ENCODE measurements at places on chromosomes 2 and 18.
A peak's percentile ranks its signal among the peaks of the same experiment; 100 is the strongest.

DNA sequence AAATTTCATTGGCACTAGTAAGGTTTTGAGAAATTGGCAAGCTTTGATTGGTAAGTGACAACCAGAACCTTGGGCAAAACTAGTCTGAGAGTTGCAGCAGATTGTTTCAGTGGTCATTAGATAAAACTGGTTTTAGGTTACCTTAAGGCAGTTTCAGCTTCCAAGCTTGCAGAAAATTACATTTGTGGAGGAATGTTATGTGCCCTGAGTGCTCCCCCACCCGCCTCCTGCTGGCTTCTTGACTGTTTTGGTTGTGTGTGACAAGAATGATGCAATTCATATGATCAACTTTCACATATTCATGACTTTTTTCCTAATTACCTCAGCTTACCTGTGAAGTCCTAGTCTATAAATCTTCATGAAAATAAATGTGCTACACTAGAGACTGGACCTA lies 599.5 kb upstream of the ZNF804A start:
- DNase-seq, result no peak

DNA sequence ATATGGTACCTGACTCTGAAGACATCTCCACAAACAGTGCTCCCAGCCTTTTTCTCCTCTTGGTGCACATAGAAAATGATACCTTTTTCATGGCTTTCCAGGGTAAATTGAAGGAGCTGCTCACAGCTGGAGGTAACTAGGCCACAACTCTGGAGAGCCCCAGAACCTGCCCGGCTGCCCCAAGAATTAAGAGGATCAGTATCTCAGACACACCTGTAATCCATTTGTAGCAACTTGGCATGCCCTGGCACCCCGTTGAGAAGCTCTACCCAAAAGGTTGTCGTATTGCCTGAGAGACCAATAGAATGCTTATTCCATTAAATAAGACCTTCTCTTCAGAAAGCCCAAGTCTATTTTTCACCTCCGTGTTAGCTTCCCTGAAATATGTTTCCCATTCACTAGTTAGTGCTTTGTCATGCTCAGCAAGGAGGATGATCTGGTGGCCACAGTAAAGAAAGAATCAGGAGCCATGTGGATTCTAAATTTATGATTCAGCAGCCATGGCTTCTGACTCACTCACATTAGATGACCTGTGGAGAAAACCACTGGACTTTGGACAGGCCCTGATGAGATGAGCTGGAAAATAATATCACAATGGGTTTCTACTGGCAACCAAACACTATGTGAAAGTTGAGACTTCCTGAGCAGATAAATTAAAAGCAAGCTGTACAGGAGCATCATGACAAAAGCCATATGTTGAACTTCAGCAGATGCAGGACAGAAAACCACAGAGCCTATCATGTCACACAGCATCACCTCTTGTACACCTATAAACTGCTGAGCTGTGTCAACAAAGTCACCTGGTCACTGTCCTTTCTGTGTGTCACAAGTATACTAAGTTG lies 253.3 kb upstream of the OSR1 start:
- DNase-seq, result no peak

DNA sequence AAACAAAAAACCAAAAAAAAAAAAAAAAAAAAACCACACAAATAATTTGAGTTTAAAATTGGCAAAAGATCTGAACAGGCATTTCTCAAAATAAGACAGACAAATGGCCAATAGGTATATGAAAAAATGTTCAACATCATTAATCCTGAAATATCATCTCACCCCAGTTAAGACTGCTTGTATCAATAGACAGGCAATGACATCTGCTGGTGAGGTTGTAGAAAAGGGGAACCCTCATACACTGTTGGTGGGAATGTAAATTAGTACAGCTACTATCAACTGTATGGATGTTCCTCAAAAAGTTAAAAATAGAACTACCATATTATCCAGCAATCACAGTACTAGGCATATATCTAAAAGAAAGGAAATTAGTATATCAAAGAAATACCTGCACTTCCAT lies 523.1 kb downstream of the XIRP2 start:
- no peak for DNase-seq

DNA sequence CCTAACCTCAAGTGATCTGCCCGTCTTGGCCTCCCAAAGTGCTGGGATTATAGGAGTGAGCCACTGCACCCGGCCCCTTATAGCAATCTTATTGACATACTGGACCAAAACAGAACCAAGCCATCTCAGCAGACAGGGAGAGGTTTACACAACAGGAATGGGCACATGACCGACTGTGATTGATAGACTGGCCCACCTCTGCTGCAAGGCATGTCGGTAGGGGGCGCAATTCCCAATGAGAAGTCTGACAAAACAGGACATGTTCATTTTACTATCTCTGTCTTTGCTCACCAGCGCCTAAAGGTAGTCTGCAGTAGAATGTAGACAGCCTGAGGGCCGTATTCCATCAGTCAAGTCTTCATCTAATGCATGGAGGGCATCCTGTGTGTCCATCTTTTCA lies 2.0 kb downstream of the LYPD6B start:
- peak; percentile 52 for DNase-seq

- no peak for DNase-seq
Observed at GRCh38 chr2:207472343-207473048, 57.3 kb upstream of the CREB1 start.

- DNase-seq, result no peak
Observed at GRCh38 chr2:68093634-68094033, 30.8 kb upstream of the C1D start.

DNA sequence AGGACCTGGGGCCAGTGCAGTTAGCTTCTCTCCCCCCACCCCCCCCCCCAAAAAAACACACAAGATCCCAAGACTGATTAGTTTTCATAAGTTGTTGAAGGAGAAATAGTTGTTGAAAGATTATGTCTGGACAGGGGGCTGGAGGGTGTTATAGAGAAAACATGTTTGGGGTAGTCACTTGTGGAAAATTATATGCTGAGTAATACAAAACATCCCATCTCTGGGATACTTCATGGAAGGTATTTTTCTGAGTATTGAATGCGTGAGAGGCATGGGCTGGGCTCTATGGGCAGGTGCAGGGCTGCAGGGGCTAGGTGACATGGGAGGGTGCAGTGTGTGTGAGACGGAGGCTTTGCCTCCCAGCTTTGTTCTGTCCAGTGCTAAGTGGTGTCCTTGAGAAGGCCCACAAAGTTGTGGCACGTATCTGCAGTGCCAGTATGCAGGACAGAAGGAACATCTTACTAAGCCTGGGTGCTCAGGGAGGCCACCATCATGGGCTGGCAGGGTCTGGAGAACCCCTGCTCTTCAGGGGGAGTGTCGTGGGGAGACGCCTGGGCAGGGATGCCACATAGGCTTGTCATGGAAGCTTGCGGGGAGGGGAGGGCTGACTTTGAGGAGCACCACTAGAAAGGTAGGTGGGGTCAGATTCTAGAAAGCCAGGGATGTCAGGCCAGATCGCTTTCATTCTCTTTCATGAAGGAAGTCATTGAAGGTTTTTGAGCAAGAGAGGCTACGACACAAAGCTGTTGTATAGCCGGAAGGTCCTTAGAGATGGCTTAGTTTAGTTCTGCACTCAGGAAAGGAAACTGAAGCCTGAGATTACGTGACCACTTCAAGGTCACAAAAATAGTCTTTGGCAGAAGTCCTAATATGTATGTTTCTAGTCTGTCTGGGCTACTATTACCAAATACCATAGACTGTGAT lies 232.0 kb downstream of the LDLRAD4 start:
- DNase-seq, result no peak

DNA sequence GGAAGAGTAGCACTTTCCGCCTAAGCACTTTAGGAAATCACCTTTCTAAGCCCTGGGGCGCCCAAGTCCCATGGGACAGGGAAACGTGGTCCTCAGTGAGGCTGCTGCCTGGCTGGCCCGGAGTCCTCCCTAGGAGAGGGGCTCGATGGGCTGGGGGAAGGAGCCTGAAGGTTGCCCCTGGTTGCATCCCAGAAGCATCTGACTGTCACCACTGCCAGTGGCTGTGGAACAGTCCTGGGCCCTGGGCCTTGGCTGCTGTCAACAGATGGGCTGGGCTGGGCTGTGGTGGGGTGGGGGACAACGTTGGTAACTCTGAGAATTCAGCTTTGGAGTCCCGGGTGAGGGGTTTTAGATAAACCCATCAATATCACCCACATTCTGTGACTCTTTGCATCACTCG lies 22.5 kb downstream of the ASB1 start:
- no peak for DNase-seq

- DNase-seq, result no peak
Observed at GRCh38 chr2:232485348-232485756, 2.3 kb downstream of the ECEL1 start.

DNA sequence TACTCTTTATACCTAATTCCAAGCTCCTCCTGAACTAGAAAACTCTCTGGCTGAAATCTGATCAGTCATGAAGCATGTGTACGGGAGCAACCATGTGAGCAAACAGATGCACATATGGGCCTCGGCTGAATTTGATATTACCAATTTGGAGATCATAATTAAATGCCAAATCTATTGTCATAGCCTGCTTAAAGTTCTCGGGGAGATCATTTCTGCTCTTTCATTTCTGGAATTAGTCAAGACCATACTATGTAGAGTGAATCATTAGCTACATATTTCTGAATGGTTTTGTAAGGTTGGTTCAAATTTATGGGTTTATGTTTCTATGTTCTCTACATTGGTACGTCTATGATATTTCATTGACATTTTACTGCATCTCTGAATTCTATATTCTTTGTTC lies 205.5 kb downstream of the UBE2E3 start:
- DNase-seq, result no peak

DNA sequence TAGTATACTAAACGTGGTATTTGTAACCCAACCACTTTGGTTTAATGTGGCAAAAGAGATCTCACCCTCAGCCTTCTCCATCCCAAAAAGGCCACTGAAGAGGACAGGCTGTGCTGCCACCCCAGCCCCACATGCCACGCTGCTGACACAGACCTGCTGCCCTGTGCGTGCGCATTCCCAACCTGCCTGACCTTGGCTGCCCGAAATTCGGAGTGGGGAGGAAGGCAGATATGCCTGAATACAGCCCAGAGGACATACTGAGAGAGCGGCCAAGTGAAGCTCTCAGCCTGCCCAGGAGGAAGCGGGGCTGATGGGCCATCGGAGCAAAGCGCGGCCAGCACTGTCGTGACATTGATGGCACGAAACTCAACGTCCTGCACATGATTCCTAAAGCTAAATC lies 70.0 kb downstream of the HDAC4 start:
- DNase-seq, result no peak

- DNase-seq, result no peak
Observed at GRCh38 chr2:229330952-229331351, 59.9 kb upstream of the PID1 start.

DNA sequence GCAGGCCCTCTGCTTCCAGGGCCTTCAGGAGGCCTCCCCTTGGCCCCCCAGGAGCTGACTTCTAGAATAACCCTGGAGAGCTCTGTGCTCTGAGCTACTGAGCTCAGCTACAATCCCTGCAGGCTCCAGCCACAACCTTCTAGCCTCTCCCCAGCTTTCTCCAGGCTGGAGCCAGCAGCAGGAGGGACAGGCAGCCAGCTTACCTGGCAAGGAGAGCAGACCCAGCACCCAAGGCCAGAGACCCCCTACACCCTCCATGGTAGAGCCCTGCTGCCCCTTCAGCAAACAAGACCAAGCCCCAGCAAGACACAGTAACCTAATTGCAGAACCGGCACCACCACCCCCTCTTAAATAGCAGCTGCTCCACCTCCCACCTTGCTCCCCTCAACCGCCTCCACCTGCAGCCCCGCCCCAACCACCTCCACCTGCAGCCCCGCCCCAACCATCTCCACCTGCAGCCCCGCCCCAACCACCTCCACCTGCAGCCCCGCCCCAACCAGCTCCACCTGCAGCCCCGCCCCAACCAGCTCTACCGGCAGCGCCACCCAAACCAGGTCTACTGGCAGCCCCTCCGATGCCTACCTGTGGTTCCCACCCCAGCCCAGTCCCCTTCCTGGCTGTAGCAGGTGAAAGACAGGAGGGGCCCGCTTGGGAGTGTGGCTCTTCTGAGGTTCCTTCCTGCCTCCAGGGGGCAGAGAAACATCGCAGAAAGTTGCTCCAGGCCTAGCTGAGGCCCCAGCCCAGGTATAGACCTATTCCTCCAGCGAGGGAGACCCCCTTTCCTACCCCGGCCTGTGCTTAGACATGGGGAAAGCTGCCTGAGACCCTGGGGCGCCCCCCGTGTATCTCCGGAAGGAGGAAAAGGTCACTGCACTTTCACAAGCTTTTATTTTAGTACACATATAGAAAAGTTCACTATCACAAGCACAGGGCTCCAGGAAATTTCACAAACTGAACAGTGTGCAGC lies at the start of gene ASTL:
TSS of gene ASTL (minus strand) at position 324 of the 967 bp plus-strand sequence. CDS start at position 258, 66 bp downstream.
- DNase-seq, result no peak

DNA sequence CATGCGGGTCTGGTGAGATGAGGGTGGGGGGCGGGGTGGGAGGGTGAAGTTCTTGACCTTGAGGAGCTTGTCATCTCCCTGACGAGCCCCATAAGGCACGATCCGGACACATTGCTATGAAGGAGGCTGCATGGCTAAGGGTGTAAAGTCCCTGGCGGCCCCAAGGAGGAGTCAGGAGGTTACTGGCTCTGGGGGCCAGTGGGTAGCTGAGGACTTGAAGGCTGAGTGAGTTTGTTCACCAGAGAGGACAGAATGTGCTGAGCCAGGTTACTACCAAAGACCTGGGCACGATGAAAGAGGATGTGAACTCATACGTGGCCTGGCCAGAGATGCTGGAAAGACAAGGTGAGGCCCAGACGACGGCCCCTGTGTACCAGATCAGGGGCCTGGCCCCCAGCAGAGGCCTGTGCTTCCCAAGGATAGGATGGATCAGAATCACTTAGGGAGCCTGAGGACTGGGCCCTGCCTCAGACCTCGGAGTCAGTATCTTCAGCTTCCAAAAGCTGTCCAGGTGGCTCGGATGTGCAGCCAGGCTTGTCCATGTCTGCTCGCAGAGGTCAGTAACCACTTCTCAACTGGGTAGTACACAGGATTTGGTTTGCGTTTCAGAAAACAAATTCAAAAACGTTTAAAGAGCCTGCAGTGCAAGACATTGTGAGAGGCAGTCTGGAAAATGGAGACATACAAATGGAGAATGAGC lies 110.9 kb downstream of the RNF144A start:
- DNase-seq, result no peak

DNA sequence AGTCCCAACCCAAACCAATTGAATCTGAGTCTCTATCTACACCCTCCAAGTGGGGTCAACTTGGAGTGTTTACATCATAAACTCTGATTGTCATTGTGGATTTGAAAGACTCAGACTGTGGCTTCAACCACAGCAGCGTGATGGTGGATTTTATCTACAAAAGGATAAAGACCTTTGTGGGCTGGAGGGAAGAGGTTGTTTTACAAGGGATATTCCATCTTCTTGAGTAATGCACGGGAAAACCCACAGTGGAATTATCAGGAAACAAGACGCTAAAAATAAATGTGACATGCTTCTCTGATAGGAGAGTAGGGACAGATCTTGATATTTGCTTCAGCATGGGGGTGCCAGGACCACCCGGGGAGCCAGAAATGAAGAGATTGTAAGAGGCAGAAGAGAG lies 93.5 kb downstream of the LPIN1 start:
- DNase-seq, result no peak

- no peak for DNase-seq
Observed at GRCh38 chr2:160075171-160075570, 12.8 kb upstream of the PLA2R1 start.

GRCh38 chr2:121881950-121882349 lies 126.5 kb downstream of the TSN start:
- DNase-seq, result no peak

Data from activated CD4-positive, alpha-beta T cell treated with anti-CD3 and anti-CD28 coated beads, Interleukin-2, amount 50 U/mL, for 16 hours (primary cell).